ENCODE measurements at places on chromosomes 6 and 20. TPM values are rescaled to one million over a fixed set of nuclear protein-coding genes. Genes with fewer than 3 reads are reported as not detected.

DNA sequence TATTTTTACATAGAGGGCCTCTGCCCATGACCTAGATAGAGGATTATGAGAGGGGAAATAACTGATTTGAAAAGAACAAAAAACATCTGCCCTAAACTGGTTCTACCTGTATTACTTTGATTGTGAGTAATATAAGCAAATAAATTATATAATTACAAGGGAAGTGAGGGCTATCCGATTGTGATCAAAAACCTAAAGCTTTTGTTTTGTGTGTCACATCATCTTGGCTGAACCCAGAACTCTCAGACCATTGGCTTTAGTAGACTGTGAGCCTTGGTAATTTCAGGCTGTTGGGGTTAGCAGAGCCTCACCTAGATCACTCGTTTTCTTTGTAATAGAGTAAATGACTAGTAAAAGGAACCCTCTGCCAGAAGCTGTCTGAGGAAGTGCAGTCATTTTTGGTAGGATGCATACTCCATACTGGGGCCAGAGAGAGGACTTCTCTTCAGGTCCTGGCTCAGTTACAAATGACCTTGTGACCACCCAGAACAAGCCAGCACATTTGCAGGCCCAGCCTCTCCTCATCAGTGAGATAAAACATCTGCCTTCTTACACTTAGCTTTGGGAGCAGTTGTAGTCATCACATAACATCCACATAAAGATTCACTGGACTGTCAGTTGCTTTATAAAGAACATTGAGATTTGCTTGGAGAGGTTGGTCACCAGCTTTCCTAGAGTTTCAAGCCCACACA lies 13.5 kb downstream of the STK35 start:
- DNase-seq = no peak

GRCh38 chr6:82353848-82354247 lies 9.8 kb upstream of the TPBG start:
- DNase-seq = no peak

DNA sequence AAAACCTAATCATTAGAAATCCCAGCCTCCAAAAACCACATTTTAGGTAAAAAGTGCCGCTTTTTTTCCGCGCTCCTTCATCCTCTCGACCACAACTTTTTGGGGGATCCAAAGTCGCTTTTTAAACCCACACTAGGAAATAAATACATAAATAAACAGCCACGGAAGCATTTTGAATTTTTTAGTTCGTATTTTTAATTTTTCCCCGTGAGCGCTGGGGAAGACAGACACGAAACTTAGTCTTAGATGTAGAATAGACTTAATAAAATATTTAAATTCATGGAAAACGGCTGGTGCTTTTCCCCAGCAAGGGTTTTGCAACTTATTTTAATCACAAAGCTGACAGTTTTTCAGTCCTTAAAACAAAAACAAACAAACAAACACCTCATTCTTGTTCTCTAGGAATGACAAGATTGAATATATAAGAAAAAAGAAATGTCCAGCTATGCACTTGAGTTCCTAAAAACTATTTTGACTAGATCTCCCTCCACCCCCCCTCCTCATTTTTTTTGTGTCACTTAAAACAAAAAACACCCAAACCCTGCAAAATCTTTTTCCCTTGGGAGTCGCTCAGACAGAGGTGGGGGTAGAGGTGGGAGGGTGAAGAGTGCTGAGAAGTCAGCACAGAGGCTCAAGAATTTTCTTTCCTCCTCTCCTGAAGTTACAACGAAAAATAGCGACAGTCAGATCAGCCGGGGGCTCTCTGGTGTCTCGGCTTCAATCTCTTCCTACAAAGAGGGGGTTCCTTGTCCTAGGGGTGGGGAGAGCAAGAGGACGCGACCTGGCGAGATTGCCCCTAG lies 43.4 kb upstream of the SUPT3H start:
- no peak for DNase-seq

DNA sequence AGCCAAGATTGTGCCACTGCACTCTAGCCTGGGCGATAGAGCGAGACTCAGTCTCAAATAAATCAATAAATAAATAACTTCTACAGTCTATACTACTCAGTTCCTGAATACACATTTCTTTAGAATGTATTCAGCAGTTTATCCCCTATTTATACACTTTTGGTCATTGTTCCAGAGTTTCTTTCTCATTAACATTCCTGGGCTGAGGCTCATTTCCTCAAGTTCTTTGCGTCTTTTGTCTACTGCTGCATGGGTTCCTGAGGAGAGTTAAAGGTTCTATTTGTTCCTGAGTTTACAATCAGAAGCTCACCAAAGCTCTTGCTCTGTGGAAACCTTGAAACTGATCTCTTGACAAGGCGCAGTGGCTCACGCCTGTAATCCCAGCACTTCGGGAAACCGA lies 37.7 kb upstream of the SASH1 start:
- peak; percentile 86 for DNase-seq

DNA sequence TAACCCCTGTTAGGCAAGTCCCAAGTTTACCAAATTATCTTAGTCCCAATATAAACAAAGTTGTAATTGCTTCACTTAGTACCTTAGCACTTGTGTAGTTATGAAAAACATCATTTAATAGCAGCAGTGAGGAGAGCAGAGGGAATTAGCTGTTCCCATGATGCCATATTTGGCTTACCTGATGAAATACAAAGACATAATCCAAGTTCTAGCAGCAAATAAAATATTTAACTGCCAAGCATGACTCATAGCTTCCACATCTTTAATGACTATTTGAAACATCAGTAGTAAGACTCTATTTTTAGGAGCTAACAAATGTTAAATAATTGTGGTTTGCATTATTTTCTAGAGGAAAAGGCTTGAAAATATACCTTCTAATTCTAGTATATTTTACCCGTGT lies 94.0 kb upstream of the MCHR2 start:
- no peak for DNase-seq

- no peak for DNase-seq
These were observed 212.5 kb downstream of the UTRN start for GRCh38 chr6:144497650-144498049.

Gene HLA-DMB
- not detected for total RNA-seq
